ENCODE measurements at places on chromosomes 16 and 17. TPM values are rescaled to one million over a fixed set of nuclear protein-coding genes. Genes with fewer than 3 reads are reported as not detected.

DNA sequence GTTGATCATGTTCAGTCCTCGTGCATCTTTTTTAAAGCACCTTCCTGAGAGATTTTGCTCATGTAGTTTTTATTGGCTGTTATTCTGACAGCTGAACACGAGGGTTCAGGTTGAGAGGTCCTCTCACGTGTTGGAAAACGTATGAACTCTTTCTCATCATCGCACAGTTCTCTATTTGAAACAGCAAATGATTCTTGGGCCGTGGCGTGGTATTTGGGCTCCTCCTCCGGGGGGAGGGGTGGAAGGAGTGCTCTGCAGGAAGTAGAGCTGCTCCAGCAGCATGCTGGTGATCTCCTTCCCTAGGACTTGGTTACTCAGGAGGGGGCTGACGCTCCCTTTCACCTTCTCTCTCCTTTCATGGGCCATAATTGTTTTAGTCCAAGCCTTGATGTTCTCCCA is 70.4 kb downstream of the KSR1 start:
- no peak for DNase-seq

GRCh38 chr17:59802160-59802559 is 90.6 kb downstream of the TUBD1 start:
- no peak for DNase-seq

DNA sequence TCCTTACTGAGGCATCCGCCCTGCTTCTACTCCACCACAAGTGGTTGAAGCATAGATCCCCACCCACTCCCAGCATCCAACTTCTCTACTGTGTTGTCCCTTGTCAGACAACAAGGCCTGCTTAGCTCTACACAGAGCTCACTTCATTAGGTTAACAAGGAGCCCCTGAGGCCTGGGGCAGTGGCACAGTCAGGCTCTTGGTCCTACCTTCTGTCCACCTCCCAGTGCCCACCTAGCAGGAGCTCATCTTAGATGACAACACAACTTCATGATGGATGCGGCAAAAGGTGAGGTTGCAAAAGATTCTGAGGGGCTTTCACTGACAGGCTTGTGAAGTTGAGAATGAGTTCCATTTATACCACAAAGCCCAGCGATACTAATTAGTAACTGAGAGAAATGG is 432.0 kb upstream of the CDH5 start:
- no peak for DNase-seq

GRCh38 chr17:22441776-22442175 is 749.5 kb downstream of the KCNJ18 start:
- no peak for DNase-seq

DNA sequence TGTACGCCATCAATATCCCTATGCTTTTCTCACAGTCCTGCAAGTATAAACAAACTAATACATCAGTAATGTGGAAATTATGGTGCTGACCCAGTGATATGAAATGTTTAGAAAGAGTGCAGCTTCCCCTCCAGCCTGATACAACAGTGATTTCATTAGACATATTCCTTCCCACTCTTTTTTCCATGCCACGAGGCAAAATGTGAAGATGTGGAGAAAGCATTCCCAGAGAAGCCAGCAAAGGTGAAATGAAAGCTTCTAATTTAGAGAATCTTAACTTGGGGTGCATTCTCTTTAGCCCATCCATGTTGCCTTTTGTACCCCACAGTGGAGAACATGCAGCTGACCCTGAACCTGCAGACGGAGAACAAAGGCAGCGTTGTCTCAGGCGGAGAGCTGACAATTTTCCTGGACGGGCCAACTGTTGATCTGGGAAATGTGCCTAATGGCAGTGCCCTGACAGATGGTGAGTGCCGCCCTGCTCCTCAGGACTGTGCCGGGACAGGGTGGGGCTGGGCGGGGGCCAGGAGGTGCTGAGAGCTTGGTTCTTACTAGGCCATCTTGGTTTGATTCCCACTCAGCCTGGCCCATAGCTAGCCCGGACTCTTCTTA is 77.8 kb downstream of the WWP2 start:
- DNase-seq: no peak

DNA sequence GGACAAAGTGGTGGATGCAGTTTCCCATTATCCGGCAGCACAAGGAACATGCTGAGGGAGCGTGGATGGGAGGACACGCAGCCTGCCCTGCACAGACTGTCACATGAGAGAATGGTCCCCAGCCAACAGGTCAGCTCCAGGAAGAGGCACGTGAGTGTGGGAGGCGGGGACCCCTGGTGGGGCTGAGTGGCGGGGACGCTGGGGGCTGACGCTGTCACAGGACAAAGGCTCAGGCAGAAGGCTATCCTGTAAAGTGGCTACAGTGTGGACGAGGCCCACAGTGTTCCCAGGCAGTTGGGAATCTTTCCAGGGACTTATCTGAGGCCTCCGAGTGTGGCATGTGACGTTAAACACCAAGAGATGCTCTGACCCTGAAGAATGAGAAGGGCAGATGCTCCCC is 30.4 kb downstream of the MBTPS1 start:
- DNase-seq: no peak

- DNase-seq: no peak
Observed at GRCh38 chr17:42683407-42684034, 1.2 kb downstream of the CNTNAP1 start.

WIPI1 gene
- 11.9 TPM for total RNA-seq

ANKFN1 gene
- not detected for total RNA-seq

GJD3 gene
- total RNA-seq: not detected

Data from CD4-positive, alpha-beta memory T cell (primary cell).